Eye (tissue), 1 donor: ENCODE measurements at places on chromosomes 7 and 10.

DNA sequence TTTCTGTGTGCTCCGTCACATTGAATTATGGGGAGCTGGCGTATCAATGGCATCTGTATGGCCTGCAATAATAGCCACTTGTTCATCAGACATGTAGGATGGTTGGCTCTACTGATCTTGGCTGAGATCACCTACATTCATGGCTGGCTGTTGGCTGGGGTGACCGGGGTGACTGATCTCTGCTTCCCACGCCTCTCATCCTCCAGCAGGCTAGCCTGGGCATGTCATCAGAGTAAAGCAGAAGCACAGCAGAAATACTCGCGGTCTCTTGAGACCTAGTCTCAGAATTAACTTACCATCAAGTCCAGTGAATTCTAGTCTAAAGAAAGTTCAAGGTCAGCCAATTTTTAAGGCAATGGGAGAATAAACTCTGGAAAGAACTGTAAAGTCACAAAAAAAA lies 257.7 kb upstream of the GLI3 start:
- DNase-seq: no peak

DNA sequence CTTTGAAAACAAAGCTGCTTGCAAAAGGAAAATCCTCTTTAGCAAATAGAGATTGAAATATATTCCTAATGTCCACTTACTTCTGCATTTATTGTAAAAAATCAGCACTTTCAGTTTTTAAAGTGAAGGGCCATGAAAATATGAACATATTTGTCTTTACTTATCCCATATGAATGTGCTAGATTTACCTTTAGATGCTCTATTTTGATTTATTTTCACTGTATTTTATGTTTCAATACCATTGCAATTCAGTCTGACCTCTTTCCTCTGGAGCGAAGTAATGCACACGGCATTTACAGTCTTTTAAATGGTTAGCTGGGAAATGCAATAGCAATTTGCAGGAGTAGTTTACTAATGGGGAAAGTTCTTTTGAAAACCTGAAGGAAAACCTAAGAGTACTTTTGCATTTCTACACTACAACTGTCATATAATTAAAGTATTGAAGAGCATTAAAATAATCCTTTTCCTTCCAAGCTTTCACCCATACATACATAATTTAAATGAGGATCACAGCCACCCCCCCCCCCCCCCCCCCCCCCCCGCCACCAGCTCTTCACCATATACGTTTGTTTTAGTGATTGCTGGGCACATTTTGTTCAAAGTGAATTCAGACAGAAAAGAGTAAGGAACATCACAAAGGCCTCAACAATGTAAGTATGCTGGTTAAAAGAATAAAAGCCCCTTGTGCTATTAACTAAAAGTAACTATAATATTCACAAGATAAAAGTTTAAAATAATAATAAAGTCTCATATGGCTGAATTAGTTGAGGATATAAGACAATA lies 3.5 kb downstream of the SKIDA1 start:
- DNase-seq: peak; percentile 72

- DNase-seq: no peak
Measured at GRCh38 chr7:5673125-5673524, 108.3 kb downstream of the RNF216 start.

- DNase-seq: no peak
Measured at GRCh38 chr7:142930126-142930730, 3.3 kb downstream of the TRPV5 start.

DNA sequence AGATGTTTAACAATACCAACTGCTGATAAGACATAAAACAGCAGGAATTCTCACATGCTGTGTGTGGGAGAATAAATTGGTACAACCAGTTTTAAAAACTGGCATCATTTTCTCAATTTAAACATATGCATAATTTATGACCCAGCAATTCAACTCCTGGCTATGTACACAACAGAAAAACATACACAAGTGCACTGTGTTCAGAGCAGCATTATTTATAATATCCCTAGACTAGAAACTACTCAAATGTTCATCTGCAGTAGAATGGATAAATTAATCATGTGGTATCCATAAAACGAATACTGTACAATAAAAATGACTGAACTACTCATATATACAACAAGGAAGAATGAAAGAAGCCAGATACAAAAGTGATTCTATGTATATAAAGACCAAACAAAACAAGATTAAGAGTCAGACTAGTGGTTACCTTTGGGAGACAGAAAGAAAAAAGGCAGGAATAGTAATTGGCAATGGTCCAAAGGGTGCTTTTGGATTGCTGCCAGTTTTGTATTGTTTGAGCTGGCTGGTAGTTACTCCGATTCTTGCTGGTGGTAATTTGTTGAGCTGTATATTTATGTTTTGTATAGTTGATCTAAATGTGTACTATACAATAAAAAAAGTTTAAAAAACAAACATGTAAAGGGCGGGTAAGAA lies 306.0 kb downstream of the TFEC start:
- peak; percentile 50 for DNase-seq

- DNase-seq: no peak
Measured at GRCh38 chr10:6729071-6729774, 149.1 kb upstream of the PRKCQ start.

DNA sequence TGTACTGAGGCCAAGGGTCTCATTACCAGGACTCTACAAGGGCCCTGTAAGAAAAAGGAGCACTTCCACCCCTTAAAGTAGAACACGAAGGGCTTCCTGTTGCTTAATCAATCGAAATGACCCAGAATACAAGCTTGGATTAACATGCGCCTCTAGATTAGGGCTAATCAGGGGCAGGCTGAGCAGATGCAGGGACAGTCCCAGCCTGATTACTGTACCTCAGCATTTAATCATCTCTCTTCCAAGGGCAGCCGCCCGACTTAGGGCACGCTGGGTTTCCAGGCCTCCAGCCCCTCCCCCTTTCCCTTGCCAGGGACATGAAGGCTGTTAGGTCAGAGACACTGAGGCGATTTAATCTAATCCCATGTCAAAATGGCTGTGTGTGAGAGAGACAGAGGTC lies 138.6 kb downstream of the NRF1 start:
- peak; percentile 22 for DNase-seq

GRCh38 chr7:20442951-20443350 lies 112.3 kb downstream of the ITGB8 start:
- no peak for DNase-seq

DNA sequence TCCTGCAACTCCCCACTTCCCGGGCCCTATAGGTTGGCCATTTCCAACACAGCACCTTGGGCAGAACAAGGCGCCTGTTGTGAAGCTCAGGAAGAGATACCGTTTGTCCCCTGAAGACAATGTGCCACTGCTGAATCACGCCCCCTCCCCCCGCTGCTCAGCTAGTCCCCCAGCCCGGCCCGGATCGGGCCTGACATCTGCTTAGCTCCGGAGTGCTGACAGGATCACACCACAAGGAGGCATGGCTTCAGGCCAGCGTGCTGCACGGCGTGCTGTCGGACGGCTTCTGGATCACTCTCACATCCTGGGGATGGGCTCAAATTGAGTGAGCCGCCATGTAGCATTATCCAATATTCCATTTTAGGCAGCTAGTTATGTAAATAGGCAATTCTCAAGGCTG lies 62.1 kb upstream of the EFCAB10 start:
- peak; percentile 75 for DNase-seq

GRCh38 chr10:114626841-114627240 lies 31.2 kb downstream of the ABLIM1 start:
- no peak for DNase-seq

- no peak for DNase-seq
Measured at GRCh38 chr10:34205452-34205851, 609.6 kb downstream of the PARD3 start.

- no peak for DNase-seq
Measured at GRCh38 chr7:55730197-55730596, 132.4 kb downstream of the SEPTIN14 start.

- DNase-seq: no peak
Measured at GRCh38 chr10:114234132-114234531, 4.9 kb upstream of the VWA2 start.

GRCh38 chr10:33704214-33704830 lies 369.9 kb upstream of the NRP1 start:
- DNase-seq: no peak

- no peak for DNase-seq
Measured at GRCh38 chr7:36408589-36408988, 18.9 kb downstream of the ANLN start.

GRCh38 chr10:91022390-91022789 lies 101.5 kb upstream of the ANKRD1 start:
- peak; percentile 48 for DNase-seq

DNA sequence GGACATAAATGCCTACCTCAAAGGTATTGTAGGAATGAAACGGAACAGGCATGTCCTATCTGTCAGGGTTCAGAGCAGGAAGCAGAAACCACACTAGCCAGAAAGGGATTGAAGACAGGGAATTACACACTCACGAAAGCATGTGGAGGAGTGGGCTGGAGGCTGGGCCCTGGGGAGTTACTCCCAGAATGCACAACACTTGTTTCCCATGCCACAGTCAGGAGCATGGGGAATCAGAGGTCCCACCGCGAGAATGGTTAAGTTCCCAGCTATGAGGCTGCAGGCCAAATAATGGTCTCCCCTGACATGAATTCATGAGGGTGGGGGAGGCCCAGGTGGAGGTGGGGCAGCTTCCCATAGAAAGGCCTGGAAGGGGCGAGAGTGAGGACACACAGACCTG lies 212.7 kb downstream of the HERPUD2 start:
- no peak for DNase-seq

DNA sequence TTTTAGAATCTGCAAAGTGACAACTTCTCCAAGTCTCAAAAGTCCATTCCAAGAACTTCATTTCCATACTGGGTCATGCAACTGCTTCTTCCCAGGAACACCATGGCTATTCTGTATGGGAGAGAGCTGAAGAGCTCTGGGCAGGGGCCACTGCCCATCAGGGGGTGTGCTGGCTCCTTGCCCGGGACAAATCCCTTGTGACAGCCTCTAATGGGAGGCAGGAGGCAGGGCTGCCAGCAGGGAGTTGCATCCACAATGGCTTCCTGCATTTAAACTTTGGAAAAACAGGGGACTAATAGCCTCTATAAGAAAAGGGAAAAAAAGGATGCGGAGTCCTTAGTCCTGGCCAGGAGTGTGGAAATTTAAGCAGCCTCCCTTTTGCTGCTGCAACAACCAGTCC lies 18.4 kb upstream of the FRMD4A start:
- peak; percentile 9 for DNase-seq

GRCh38 chr10:110762109-110762848 lies 109.4 kb upstream of the PDCD4 start:
- DNase-seq: no peak

DNA sequence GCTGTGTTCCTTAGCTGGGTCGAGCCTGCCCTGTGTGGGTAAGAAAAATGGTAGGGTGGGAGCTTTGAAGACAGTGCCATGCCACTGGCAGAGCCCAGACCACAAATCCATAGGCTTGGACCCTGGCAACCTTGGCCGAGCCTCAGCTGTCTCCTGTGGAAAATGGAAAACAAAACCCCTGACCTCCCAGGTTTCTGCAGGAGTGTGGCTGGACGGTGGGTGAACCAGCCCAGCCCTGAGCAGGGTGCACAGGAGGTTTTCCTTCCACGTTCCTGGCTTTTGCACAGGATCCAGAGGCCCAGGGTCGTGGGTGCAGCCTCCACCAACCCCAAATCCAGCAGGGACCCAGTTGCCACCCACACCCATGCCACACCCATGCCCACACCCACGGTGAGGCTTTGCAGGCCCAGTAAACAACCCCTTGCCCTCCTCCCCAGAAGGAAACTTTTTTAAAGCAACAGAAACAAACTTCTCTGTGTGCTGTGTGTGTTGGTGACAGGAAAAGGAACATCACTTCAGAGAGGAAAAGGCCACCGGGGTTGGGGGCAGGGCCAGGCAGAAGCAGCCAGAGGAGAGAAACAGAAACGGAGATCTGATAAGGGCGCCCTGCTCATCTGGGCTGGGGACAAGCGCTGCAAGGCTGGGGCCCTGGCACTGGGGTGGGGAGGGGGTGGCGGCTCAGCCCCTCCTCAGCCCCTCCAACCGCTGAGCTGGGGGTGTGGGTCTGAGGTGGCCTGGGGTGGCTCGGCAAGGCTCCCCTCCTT lies 20.7 kb upstream of the ZMIZ1 start:
- no peak for DNase-seq

GRCh38 chr7:44257618-44258422 lies 57.0 kb downstream of the YKT6 start:
- peak; percentile 84 for DNase-seq

DNA sequence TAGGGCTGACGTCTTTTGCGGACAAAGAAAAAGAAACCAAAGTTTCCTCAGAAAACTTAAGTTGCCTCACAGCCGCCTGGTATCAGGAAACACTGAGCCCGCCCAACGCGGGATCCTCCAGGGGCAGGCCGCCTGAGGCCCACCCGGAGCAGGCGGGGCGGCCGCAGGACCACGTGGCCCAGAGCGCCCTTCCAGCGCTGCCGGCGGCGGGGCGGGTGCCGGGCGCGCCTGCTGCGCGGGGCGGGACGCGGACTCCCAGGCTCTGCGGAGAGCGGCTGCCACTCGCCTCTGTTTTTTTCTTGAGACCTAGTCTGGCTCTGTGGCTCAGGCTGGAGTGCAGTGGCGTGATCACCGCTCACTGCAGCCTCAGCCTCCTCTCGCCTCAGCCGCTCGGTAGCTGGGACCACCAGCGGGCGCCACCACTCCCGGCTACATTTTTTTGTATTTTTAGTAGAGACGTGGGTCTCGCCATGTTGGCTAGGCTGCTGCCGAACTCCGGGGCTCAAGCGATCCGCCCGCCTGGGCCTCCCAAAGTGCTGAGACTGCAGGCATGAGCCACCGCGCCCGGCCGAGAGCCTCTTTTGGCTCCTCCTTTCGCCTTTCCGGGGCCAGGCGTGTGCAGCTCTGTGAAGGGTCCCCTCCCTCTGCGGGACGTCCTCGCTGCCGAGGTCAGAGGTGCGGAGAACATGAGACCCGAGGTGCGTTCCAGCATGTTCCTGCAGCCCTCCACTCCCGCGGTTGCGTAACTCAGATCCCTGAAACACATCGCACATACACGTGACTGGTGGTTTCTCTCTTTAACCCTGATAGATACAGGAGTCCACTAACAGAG lies 11.6 kb upstream of the HNRNPF start:
- peak; percentile 91 for DNase-seq

DNA sequence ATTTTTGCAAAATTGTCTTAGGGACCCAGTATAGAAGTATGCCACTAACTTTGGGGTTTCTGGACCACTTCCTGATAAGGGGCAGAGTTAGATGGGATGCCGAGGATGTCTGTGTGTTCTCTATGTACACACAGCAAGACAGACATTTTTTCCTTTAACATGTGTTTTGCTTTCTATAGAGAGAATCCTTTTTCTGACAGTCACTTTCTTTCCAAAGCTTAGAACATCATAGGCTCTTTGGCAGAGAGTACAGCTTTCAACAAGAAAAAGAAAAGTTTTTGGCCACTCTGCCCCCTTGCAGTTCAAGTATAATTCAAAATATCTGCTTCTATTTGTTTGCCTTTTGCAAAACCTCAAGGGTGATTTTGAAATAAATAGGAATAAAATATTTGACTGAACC lies 44.1 kb downstream of the PAPSS2 start:
- no peak for DNase-seq

DNA sequence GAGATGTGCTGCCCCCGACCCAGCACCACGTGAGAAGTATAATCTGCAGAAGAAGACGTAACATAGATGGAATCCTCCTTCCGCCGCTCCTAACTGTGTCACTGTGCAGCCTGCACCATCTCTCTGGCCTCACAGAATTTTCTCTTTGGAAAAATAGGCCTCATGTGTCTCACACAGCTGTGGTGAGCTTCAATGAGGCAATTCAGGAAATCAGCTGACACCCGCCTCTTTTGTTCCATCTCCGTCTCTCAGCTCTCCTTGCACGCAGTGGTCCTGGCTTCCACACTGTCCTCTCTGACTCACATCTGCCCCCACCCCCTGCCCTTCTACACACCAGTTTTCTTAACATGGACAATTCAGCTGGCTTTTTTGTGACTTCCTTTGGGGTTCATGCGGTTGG lies 7.2 kb downstream of the C10orf90 start:
- no peak for DNase-seq
